ENCODE measurements at places on chromosomes 2 and 18. TPM values are rescaled to one million over a fixed set of nuclear protein-coding genes. Genes with fewer than 3 reads are reported as not detected.

IL1R2 gene
- 0.73 TPM for total RNA-seq

LINC00305 gene
- not detected for total RNA-seq

TCF23 gene
- not detected for total RNA-seq

ASPRV1 gene
- total RNA-seq, result 0.37 TPM

TCF4 gene
- total RNA-seq, result 2.5 TPM

MYCN gene
- total RNA-seq, result not detected

GPR45 gene
- total RNA-seq, result not detected

CFC1 gene
- not detected for total RNA-seq

SCYGR2 gene
- not detected for total RNA-seq

AQP12A gene
- total RNA-seq, result not detected

SCYGR4 gene
- not detected for total RNA-seq

CNTNAP5 gene
- total RNA-seq, result not detected

POTEI gene
- total RNA-seq, result 0.01 TPM

HNMT gene
- 0.68 TPM for total RNA-seq

LYPD6B gene
- total RNA-seq, result not detected

MARS2 gene
- 12.8 TPM for total RNA-seq

DNAH7 gene
- total RNA-seq, result 0.76 TPM

SERPINB2 gene
- not detected for total RNA-seq

LDLRAD4 gene
- 2.7 TPM for total RNA-seq

ARL5A gene
- 24.4 TPM for total RNA-seq

SRD5A2 gene
- total RNA-seq, result not detected

HAAO gene
- not detected for total RNA-seq

APCDD1 gene
- total RNA-seq, result not detected

TGFA gene
- 7.0 TPM for total RNA-seq

NEB gene
- total RNA-seq, result 0.34 TPM

ABCG8 gene
- total RNA-seq, result not detected

NEU2 gene
- total RNA-seq, result not detected

CDK15 gene
- not detected for total RNA-seq

GAD1 gene
- total RNA-seq, result 0.73 TPM

KIAA2012 gene
- total RNA-seq, result not detected

CD8B gene
- not detected for total RNA-seq

EFR3B gene
- total RNA-seq, result 16.8 TPM

MYO3B gene
- not detected for total RNA-seq

XDH gene
- total RNA-seq, result 1.1 TPM

REG3A gene
- not detected for total RNA-seq

CLEC4F gene
- total RNA-seq, result not detected

EIF2B4 gene
- 58.3 TPM for total RNA-seq

ITGB6 gene
- 0.84 TPM for total RNA-seq

CCDC85A gene
- 0.05 TPM for total RNA-seq

LOXHD1 gene
- total RNA-seq, result not detected

LRATD1 gene
- total RNA-seq, result 0.03 TPM

HK2 gene
- 1.1 TPM for total RNA-seq

SFT2D3 gene
- total RNA-seq, result 6.2 TPM

ACKR3 gene
- 32.3 TPM for total RNA-seq

ZEB2 gene
- total RNA-seq, result 4.6 TPM

CHPF gene
- total RNA-seq, result 32.4 TPM

GKN1 gene
- total RNA-seq, result 0.73 TPM

IL1F10 gene
- not detected for total RNA-seq

SP140 gene
- total RNA-seq, result 0.28 TPM

TFCP2L1 gene
- total RNA-seq, result 0.74 TPM

TTN gene
- total RNA-seq, result 0.03 TPM
